SK-N-SH treated with all-trans-retinoic acid at 6 μM for 48 hours (cell line): ENCODE measurements at places on chromosomes 13 and 19.

DNA sequence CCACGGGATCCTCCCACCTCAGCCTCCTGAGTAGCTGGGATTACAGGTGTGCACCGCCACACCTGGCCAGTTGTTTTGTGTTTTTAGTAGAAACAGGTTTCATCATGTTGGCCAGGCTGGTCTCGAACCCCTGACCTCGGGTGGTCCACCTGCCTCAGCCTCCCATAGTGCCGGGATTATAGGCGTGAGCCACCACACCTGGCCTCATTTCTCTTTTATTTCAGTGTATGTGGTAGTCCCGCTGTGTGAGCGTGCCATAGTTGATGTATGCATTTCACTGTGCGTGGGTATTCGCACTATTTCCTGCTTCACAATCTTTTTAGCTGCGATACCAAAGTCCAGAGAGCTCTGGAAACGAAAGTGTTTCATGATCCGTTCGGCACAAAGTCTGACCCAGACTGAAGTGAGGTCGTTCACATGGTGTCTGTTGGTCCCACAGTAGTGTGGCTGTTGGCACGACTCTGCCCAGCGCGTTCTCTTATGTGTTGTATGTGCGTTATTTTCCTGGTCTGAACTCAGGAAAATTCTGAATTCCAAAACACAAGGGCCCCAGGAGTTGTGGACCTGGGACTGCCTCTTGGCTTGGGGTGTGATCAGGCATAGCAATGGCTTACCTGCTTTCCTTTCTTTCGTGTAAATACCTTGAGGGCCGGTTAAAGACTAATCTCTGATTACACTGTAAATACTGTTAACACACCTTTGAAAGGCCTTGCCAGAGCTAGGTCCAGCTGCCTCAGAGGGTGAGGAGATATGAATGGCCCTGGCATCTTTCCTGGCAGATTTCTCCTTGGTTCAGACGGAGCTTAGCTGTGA is 8.6 kb downstream of the EPN1 start:
- no peak for ATAC-seq

- no peak for ATAC-seq
These were observed 21.9 kb downstream of the RBM26 start for GRCh38 chr13:79384022-79384610.

- ATAC-seq: no peak
These were observed 857 bp downstream of the IER2 start for GRCh38 chr19:13150931-13151604.

GRCh38 chr13:33611121-33611805 is 206.7 kb upstream of the RFC3 start:
- no peak for ATAC-seq

DNA sequence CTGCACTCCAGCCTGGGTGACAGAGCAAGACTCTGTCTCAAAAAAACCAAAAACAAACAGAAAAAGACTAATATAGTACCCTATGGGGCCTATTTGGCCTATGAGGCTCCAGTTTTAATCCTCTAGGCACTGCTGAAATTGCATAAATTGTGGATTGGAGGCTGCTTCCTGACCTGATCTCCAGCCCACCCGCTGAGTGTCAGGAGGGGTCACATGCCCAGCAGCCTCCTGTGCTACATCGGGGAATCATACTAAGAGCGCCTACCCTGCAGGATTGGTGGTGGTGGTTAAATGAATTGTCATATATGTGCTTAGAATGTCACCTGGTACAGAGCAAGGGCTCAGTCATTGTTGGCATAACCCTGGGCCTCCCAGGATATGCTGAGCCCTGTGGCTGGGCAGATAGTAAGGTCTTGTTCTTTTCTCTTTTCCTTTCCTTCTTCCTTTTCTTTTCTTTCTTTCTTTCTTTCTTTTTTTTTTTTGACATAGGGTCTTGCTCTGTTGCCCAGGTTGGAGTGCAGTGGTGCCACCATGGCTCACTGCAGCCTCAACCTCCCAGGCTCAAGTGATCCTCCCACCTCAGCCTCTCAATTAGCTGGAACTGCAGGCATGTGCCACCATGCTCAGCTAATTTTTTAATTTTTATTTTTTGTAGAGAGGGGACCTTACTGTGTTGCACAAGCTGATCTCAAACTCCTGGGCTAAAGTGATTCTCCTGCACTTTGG is 31.3 kb downstream of the LTBP4 start:
- no peak for ATAC-seq

- peak; percentile 88 for ATAC-seq
These were observed 230.2 kb downstream of the TDRD3 start for GRCh38 chr13:60627071-60627686.

- ATAC-seq: no peak
These were observed 69.1 kb downstream of the RYR1 start for GRCh38 chr19:38502410-38503076.

- ATAC-seq: no peak
These were observed 11.6 kb downstream of the ARRDC5 start for GRCh38 chr19:4891066-4891465.

GRCh38 chr19:48368936-48369335 is 4.8 kb downstream of the SYNGR4 start:
- ATAC-seq: no peak

GRCh38 chr13:51270623-51271415 is 48.6 kb downstream of the FAM124A start:
- peak; percentile 59 for ATAC-seq

- ATAC-seq: peak; percentile 4
These were observed 83.0 kb downstream of the NUFIP1 start for GRCh38 chr13:44906230-44906629.

DNA sequence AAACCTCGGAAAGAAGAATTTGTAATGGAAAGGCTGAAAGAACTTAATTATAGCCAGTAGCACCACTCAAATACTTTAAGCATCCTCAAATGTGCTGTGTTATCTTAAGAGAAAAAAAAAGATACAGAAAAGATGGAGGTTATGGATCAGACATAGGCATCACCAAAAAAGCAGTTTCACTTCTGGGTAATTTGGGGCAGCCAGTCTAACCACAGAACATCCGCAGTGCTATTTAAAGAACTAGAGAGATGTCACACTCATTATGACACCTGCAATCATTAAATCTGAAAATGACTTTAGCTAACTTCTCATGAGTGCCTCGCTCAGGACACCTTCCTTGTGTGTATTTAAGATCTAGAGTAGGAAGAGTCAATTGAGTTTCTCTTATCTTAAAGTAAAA is 211.8 kb downstream of the RBM26 start:
- ATAC-seq: no peak

DNA sequence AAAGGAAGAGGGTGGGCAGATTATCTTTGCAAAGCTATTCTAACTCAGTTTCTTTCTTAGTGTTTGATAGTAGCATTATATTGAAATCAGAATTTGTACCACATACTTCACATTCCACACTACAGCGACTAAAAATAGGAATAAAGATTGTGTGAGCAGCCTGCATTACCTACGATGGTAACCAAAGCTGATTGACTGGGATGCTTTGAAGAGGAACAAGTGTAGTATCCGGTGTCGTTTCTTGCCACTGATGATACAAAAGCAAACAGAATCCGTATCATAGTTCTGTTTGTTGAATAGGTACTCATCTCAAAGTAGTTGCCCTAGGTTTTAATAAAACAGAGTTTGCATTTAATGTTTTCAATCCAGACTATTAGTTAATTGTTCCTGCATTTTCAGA is 51.2 kb downstream of the FLT3 start:
- ATAC-seq: no peak

- ATAC-seq: no peak
These were observed 14.1 kb downstream of the EFNA2 start for GRCh38 chr19:1299801-1300200.

DNA sequence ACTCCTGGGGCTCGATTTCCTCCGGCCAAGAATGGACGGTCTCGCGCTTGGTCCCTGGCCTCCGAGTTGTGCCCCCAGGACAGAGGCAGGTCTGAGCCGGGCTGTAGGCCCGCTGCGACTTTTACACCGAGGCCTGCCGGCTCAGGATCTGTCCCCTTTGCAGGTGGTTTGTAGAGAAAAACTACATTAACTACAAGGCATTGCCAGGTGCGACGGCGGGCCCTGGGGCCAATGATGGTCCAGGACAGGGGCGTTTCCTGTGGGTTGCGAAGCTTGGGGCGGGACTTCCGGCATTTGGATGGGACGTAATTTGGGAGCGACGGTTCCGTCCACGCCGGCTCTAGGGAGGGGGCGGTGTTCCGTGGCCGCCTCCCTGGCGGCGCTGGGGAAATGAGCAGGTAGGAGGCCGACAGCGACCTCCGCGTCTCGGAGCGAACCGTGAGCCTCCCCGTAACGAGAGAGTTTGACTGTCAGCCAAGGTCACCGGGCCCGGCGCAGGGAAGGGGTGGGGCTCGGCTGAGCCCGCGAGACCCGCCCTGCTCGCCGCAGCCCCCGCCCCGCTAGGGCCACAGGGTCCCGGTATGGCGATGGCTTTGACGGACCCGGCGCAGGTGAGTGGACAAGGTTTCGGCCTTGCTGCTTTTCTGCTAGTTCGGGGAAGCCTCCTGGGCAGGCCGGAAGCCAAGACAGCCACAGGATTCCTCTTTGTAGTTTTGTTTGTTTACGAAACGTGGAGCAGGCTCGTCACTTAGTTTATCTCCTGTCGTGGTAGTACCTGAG is at the start of gene ZNF805:
TSS of gene ZNF805 (plus strand) at position 322 of the 780 bp plus-strand sequence. CDS start at position 582, 260 bp downstream.
- ATAC-seq: peak; percentile 98

DNA sequence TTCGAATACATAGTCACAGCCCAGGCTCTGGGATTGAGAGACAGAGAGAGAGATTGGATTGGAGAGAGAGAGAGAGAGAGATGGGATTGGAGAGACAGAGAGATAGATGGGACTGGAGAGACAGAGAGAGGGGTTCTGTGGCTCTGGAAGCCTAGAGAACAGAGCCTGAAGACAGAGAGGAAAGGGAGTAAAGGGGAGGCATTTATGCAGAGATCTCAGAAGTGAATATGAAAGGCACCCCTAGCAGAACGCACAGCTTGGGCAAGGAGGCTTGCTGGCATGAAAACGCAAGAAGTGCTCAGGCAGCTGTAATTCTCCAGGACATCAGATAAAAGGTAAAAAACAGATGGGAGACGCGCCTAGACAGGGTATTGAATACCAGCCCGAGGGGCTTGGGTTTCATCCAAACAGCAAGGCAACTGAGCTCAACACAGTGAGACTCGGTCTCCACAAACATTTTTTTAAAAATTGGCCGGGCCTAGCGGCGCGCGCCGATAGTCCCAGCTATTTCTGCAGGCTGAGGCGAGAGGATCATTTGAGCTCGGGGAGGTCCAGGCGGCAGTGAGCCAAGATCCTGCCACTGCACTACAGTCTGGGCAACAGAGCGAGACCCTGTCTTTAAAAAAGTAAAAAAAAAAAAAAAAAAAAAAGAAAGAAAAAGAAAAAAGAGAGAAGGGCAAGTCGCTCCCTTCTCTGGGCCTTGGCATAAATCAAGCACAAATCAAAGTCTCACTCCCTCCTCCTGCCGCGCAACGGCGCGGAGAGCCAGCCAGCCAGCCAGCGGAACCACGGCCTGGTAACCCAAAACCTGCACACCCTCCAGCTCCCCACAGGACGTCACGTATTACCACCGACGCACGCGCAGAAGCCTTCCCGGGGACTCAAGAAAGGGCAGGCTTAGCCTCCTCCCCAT is 774 bp upstream of the PPP2R1A start:
- ATAC-seq: peak; percentile 32

DNA sequence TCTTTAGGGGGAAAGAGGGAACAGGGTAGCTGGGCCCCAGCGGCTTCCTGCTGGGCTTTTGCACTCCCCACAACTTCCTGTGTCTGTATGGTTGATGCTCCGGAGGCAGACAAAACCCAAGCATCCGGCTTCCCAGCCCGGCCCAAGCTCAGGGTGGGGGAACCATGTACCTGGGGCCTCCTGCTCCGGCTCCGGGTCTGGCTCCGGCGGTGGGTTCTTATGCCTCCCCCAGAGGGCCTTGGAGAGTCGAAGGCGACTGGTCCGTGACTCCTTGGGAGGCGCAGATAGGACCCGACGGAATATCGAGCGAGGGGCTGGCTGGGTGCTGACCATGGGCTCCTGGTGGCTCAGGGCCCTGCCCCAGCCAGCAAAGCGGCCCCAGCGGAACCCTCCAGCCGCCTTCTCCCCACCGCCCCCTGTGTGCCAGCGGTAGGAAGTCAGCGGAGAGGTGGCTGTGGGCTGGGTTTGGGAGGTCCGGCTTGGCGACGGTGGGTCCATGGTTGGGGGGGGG is 428 bp downstream of the RASAL3 start:
- no peak for ATAC-seq

GRCh38 chr13:49620170-49620621 is 8.1 kb upstream of the ARL11 start:
- no peak for ATAC-seq

- ATAC-seq: no peak
These were observed 6.6 kb downstream of the ZBTB7A start for GRCh38 chr19:4059891-4060620.

DNA sequence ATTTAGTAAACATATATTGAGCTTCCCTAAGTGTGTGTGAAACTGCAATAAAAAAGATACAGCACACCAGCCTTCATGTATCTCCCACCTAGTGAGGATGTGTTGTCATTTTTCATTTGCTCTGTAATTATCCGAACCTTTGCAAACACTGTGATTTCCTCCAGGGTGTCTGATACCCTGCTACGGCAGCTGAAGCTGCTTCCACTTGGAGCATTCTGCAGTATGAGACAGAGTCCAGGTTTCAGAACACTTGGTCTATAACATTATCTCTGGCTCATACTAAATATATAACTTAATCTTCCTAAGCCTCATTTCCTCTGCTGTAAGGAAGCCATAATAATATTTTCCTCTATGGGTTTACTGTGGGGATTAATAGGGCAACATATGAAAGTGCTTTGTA is 1338.1 kb upstream of the SLC10A2 start:
- no peak for ATAC-seq

DNA sequence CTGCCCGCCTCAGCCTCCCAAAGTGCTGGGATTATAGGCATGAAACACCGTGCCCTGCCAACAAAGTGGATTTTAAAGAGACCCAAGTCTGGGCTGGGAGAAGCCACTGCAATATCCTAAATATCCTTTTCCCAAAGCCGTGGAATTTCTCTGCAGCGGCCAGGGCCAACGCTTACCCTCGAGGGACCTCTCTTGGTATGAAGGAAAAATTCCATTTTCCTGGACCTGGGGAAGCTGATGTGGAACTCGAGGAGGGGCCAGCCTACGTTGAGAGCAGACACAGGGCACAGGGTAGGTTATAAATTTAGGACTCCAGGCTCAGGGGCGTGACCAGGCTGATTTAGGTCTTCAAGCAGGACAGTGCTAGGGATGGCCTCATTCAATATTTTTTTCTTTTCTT is 17.7 kb upstream of the UPF1 start:
- no peak for ATAC-seq

GRCh38 chr19:14979476-14980255 is at the start of gene SLC1A6:
Gene SLC1A6 (minus strand): TSS chr19:14979864. CDS start chr19:14972910, 6,954 bp downstream.
- ATAC-seq: no peak

DNA sequence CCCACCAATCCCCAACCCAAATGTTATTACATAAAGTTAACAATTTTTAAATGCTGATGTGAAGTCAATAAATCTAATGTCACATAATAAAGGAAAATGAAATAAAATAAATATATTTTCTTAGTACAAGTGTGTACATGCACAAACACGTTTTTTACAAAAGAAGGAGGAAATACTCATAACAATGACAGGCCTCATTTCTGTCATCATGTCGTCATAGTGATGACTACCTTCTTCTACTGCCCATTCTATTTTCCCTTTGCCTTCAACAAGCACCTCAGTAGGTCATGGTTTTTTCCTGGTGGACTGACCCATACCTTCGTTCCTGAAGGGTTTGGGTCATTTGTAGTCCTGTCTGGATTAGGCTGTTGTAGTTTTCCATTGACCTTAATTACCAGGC is 185.3 kb upstream of the IPO5 start:
- no peak for ATAC-seq
